ENCODE measurements at places on chromosomes 16 and 17. TPM values are rescaled to one million over a fixed set of nuclear protein-coding genes. Genes with fewer than 3 reads are reported as not detected.

Gene CALB2
- 2.6 TPM for total RNA-seq

Gene GNPTG
- total RNA-seq, result 45.8 TPM

Gene TLCD3A
- total RNA-seq, result 37.7 TPM

Gene CMTM2
- total RNA-seq, result not detected

Gene ADAD2
- not detected for total RNA-seq

Gene KRT32
- not detected for total RNA-seq

Gene UTS2R
- total RNA-seq, result not detected

Gene TMC8
- total RNA-seq, result 0.02 TPM

Gene IL34
- 7.8 TPM for total RNA-seq

Gene MMP25
- 1.6 TPM for total RNA-seq

Gene CDH1
- 1.5 TPM for total RNA-seq

Gene HOXB7
- 24.7 TPM for total RNA-seq

Gene KRTAP17-1
- not detected for total RNA-seq

Gene EFNB3
- 7.6 TPM for total RNA-seq

Gene KCTD13
- 12.5 TPM for total RNA-seq

Gene DHODH
- 12.9 TPM for total RNA-seq

Gene ZNF423
- not detected for total RNA-seq

Gene CNGB1
- total RNA-seq, result 0.12 TPM

Gene TBX4
- 1.0 TPM for total RNA-seq

Gene NAGS
- 1.4 TPM for total RNA-seq

Gene KRTAP2-3
- total RNA-seq, result 0.69 TPM

Gene ZMYND15
- total RNA-seq, result 0.21 TPM

Gene ASPHD1
- 22.0 TPM for total RNA-seq

Gene CRYM
- 0.67 TPM for total RNA-seq

Gene CSH2
- not detected for total RNA-seq

Gene ABCA6
- not detected for total RNA-seq

Gene SLFN14
- total RNA-seq, result not detected

Gene GJD3
- total RNA-seq, result not detected

Gene GDPD1
- 0.29 TPM for total RNA-seq

Gene SMARCE1
- total RNA-seq, result 161 TPM

Gene CHST5
- total RNA-seq, result not detected

Gene PPP1R27
- not detected for total RNA-seq

Gene PHOSPHO1
- total RNA-seq, result not detected

Gene CD7
- not detected for total RNA-seq

Gene CCL17
- 14.2 TPM for total RNA-seq

Gene CCL1
- not detected for total RNA-seq

Gene MIEN1
- 111 TPM for total RNA-seq
